ENCODE measurements at places on chromosomes 12 and 14.

GRCh38 chr12:52043386-52044212 is 7.6 kb upstream of the NR4A1 start:
- DNase-seq, result no peak

DNA sequence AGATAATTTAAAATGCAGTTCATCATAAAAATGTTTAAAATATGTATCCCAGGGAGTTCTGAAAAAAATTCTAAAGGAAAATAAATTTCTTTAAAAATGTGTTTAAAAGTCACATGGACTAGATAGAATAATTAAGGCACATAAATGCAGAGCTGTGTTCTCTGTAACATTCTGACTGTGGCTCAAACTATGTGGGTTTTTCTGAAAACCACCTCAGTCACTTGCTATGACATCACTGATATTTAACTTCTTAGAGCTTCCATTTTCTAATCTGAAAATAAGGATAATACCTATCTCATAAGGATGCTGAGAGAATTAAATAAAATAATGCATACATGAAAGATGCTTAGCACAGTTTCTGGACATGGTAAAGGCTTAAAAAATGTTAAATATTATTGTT is 107.3 kb downstream of the SLC41A2 start:
- DNase-seq, result no peak

DNA sequence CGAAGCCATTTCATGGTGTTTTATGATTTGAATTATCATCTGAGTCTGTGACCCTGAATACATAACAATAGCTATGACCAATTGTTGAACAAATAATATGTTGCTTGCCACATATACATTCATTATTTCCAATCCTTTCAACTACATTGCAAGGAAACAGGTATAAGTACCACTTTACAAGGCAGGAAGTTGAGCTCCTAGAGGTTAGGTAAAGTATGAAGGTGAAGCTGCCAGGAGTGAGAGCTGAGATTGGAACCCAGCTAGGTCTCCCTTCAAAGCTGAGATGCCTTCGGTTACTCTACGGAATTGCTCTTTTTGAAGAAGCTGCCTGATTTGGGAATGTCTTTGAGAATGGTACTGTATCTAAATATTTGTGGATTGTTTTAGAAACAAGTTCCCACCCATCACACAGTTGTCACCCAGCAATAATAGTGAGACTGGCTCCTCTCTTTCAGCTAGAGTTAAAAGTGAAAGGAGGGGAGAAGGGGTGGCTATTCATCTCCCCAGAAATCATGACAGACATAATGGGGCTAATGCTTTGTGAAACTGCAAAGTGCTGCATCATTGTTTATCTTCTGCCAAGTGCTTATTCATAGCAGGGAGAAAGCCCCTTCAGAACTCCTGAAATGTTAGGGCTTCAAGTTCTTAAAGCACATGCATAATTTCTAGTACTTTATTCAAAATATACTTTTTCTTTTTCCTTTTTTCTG is 75.9 kb upstream of the AMIGO2 start:
- DNase-seq, result no peak

- no peak for DNase-seq
Observed at GRCh38 chr14:90851327-90852036, 35.3 kb upstream of the TTC7B start.

DNA sequence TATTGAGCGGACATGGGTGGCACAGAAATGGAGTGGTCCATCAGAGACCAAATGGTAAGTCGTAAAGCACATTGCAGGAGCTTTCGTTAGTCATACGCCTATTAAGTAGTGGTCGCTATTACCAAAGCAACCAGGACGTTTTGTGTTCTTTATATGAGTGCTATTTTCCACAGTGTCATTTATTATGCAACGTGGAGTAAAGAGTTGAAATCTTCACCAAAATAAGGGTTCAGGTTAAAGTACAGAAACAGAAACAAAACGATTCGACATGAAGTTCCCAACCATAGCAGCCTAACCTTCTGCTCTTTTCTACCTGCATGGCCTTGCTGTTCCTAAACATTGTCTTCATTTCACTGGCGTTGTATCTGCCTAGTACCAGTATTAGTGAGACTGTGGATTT is 20.1 kb upstream of the FGD4 start:
- no peak for DNase-seq

Data from activated T-helper 1 cell treated with Interleukin-2 at 50 U/mL for 16 hours (primary cell).